ENCODE measurements at places on chromosomes 1 and 21.

GRCh38 chr21:44954281-44954771, 14.5 kb downstream of the SLX9 start:
- DNase-seq: no peak

DNA sequence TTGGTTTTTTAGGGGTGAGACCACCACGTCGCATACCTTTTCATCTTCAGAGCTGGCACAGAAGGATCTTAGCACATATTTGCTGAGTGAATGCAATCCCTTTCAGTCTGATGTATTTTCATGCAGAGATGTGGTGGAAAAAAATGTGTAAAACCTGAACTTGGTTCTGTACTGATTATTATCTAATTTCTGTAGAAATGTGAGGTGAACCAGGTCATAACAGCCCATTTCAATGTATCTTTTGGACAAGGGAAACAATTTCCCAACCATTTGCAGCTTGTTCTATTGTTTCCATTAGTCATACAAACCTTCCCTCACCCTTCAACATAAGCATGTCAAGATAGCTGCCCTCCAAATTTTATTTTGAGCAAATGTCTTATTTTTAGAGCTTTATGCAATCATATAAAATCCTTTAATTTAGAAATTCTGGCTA, 46.8 kb upstream of the RUNX1 start:
- DNase-seq: no peak

DNA sequence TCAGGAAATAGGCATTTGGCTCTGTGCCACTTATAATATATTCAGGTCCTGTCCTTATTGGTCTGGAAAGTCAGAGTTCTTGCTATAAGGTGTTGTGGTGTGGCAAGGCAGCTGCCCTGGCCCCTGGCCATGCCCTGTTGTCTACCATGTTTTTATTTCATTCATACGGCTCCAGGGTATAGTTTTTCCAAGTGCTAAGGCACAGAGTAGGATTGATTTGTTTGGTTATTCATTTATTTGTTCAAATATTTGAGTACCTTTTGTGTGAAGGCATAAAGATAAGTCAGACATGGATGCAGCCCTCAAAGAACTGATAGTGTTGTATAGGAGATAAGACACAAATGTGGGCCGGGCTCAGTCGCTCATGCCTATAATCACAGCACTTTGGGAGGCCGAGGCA, 10.1 kb downstream of the ZBTB8B start:
- no peak for DNase-seq

- DNase-seq: no peak
Observed at GRCh38 chr1:208207388-208208131, 36.6 kb downstream of the PLXNA2 start.

GRCh38 chr1:172241540-172241939, 178.9 kb upstream of the C1orf105 start:
- DNase-seq: no peak

- no peak for DNase-seq
Observed at GRCh38 chr1:156586892-156587477, 4.6 kb upstream of the NAXE start.

- no peak for DNase-seq
Observed at GRCh38 chr21:14991957-14992356, 72.8 kb downstream of the NRIP1 start.

GRCh38 chr1:181643631-181644030, 160.3 kb downstream of the CACNA1E start:
- DNase-seq: peak; percentile 28

DNA sequence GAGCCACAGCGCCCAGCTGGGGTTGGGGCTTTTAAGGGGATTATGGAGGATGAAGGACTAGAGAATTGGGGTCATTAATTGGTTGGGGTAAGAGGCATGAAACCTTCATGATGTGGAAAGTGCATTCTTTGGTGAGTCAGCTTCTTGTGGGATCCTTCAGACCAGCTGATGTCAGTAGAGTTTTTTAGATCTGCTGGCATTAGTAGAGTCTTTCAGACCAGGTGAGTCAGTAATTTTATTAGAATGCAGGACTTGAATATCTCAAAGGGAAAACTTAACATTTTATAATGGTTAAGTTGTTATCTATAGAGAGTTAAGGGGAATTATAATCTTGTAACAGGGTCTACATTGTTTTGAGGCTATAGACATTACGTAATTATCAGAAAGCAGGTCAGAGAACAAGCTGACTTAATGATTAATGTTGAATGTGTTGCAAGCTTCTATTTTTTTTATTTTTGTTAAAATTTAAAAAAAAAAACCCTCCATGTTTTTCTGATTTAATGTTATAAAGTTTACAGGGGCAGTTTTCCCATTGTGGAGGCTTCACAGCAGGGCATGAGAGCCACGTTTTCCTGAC, 160.9 kb upstream of the FMN2 start:
- no peak for DNase-seq

DNA sequence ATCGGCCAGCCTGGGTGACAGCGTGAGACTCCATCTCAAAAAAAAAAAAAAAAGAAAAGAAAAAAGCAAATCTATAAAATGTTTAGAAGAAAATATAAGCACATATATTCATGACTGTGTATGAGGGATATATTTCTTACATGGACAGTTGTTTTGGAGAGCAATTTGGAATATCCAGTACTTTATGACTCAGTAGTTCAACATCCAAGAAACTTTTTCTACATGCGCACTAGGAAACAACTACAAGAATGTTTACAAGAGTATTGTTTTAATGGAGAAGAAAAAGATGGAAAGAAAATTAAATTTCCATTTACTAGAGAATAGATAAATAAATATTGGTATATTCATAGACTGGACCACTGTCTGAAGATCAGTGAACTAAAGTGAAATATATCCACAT, 77.5 kb downstream of the MAST2 start:
- DNase-seq: no peak

DNA sequence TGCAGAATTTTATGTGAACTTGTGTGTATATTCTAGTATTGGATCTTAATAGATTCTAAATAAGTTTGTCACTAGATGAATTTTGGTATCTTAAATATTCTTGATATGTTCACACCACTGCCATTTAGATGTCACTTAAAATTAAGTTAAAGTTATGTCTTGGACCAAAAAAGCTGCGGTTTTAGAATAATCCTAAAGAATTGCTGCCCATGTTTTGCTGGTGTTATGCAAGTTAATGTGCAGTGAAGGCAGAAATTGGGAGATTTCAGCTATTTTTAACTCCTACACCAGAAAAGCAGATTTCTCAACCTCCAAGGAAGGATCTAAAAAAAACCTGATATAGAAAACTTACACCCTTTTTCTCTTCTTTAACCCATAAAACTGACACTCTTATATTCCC, 757 bp downstream of the ACADM start:
- DNase-seq: no peak

- DNase-seq: no peak
Observed at GRCh38 chr1:21344098-21344749, 54.0 kb upstream of the ECE1 start.

GRCh38 chr1:56167596-56167995, 411.8 kb downstream of the PLPP3 start:
- no peak for DNase-seq

GRCh38 chr1:48371598-48371997, 100.4 kb downstream of the SPATA6 start:
- DNase-seq: no peak

DNA sequence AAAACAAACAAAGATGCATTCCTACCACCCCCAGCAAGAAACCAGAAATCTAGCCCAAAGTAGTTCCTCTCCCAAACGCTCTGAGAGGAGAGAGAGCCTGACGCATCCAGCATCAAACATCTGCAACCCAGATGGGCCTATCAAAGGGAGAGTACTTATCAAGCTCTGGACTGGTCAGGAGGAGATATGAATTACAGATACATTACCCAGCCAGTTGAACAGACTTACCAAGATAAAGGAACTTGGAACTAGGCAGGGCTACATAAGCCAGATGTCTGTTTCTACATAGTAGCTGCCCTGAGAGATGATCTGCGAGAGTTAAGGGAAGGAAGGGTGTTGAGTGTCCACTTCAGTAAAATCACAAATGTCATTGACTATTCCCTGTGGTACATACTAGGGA, 138.4 kb downstream of the PAPPA2 start:
- no peak for DNase-seq

DNA sequence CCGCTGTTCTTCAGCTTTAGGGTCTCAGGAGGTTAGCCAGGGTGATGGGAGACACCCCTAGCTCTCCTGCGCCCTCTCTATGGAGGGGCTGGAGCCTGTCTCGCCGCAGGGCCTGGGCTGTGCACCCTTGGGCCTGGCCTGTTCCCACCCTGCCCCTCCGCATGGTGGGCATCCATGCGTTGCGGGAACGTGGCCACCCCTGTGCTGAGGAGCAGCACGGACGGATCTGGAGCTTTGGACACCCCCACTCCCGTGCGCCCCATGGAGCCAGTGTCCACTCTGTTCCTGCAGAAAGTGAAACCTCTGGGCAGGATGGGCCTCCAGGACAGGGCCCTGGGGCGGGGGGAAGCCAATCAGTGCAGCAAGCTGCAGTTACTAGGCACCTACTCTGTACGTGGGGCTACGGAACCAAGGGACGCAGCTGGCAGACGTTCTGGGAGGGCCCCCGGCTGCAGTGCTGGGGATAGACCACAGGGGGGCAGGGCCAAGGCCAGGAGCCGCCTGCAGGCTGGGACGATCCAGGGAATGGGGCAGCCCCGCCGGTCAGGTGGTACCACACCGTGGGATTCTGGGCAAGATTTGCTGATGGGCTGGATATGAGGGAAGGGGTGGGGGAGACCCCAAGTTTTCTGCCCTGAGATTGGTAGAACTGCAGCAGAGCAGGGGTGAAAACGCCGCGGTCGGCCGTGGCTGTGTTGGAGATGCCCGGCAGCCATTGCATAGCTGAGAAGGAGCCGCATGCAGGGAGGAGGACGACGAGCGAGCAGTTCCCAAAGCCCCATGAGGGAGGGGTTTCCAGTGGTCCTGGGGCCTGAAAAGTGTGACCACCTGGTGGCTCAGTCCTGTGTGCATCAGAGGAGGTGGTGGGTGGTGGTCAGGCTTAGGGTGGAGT, 43.3 kb downstream of the TP73 start:
- peak; percentile 84 for DNase-seq

DNA sequence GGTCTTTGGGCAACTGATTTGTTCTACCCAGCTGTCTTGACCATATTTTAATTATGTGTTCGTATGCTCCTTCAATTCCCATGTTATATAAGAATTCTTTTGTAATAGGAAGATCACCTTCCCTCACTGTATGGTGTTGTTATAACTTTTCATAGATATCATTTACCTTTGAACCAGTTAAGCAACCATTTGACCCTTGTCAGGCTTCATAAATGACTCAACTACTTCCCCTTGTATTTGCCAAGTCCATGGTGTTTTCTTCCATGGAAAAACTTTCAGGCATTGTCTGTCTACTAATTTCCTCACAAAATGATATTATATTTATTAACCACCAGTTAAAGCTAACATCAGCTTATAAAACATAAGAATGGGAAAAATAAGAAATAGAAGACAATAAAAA, 5.1 kb downstream of the BPNT1 start:
- DNase-seq: no peak
